ENCODE measurements at places on chromosomes 5 and 9.

- DNase-seq = no peak
Measured at GRCh38 chr5:133941456-133942196, 26.8 kb downstream of the C5orf15 start.

- no peak for DNase-seq
Measured at GRCh38 chr9:8696516-8696915, 896.9 kb upstream of the DMAC1 start.

GRCh38 chr9:8683496-8683895, 883.9 kb upstream of the DMAC1 start:
- DNase-seq = no peak

DNA sequence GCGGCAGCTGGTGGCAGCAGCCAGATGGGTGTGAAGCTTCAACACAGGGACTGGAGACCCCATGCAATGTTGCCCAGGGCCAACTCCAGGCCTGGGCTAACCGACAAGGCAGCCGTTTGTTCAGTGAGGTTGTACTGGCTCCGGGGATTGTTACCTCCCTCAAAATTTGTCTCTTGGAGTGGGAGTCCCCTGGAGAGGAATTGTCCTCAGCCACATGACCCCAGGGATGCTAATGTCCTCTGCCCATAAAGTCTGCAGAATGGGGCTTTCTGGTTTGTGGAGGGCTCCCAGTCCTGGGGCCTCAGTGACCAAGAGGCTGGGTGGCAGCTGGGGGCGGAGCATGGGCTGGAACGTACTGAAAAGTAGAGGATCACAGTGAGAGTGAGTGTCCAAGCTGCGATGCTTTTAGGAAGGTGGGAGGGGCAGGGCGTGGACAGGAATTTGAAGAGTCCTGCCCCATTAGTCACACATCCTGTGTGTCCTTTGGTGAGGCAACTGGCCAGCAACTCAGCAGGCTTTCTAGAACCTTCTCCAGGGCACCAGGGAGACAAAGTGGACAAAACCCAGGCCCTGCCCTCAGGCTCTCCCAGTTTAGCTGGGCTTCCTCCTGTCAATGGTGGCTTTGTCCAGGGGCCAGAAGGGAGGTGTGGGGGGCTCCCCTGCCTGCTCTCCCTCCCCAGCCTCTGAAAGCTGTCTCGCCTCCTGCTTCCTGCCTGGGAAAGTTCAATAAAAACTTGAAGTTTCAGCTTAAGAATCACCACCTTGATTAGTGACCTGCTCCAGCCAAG, 114.0 kb downstream of the NSG2 start:
- no peak for DNase-seq

GRCh38 chr9:132381966-132382541, 24.6 kb downstream of the TTF1 start:
- DNase-seq = no peak

GRCh38 chr5:139652788-139653241, 4.7 kb downstream of the CXXC5 start:
- no peak for DNase-seq

DNA sequence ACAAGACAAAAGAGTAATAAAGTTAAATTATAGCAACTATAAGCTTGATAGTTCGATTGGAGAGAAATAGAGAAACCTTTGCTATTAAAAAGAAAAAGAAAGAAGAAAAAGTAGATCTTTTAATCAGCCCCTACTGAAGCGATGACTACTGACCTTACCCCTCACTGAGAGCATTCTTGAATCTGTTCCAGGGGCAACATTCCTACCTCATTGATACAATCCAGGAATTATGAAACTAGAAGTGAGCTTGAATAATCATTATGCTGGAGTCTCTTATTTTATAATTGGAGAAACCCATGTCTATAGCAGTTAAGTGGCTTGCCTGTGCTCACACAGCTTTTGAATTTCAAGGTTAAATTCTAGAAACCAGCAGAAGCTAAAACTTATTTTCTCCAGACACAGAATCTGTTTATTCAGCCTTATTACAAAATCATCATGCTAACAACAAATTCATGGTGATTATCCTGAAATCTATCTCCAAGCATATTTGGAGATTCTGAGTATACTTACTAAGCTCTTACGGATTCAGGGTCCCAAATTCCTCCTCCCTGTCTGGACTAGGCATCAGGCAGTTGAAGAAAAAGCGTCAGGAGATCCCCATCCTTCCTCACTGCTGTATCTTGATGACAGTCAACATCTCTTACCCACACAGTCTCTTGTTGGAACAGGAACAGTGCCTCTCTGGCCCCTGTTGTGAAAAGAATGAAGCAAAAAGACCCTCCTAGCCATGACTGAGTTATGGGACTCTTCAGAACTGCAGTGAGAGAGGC, 547.6 kb upstream of the WWC1 start:
- no peak for DNase-seq

DNA sequence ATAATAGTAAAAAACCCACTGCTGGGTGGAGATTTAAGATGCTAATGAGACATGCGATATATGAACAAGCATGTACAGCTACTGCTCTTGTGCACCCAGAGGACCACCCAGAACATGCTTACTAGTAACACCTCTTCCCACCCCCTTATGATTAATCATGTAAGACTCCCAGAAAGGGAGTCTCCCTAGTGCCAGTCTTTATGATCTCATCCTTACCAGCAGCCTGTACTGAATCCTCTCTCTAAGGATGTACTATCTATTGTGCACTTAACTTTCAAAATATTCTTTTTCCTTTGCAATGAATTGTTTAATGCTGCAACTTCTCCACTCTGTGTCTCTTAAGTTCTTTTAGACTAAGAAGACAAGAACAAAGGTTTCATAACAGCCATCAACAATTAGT, 9.1 kb upstream of the MAT2B start:
- no peak for DNase-seq

GRCh38 chr5:96344678-96345577, 88.1 kb downstream of the PCSK1 start:
- no peak for DNase-seq

- no peak for DNase-seq
Measured at GRCh38 chr5:68884144-68884754, 209.6 kb upstream of the SLC30A5 start.

- DNase-seq = no peak
Measured at GRCh38 chr9:136858452-136858843, 6.3 kb downstream of the MAMDC4 start.

DNA sequence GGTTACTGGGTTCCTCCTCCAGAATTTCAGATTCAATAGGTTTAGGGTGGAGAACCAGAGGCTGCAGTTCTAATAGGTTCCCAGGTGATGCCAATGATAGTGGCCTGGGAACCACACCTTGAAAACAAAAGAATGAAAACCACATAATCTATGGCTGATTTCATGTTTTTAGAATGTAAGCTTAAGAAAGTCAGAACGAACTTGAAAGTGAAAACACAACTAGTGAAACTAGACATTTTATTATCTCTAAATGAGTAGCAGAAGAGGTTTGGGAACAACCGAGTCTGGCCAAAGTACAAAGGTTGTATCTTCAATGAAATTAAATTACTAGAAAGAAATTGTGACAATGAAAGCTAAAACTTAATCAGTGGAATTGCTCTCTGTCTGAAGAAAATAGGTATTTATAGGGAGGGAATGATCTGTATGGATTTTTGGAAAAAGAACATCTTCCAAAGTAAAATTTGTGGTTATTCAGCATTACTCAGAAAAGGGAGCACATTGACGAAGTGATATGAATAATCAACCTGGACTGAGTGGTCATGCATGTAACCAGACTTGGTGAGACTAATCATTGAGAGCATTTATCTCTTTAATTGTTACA, 24.9 kb upstream of the CEP120 start:
- DNase-seq = no peak

DNA sequence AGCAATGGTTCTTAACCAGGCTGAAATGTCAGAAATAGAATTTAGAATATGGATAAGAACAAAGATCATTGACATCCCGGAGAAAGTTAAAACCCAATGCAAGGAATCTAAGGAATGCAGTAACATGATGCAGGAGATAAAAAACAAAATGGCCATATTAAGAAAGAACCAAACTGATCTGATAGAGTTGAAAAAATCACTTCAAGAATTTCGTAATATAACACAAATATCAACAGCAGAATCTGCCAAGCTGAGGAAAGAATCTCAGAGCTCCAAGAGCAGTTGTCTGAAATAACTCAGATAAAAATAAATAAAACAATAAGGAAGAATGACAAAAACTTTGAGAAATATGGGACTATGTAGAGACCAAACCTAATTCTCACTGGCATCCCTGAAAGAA, 37.8 kb upstream of the TAS2R1 start:
- DNase-seq = no peak

- no peak for DNase-seq
Measured at GRCh38 chr9:79104951-79105350, 466.8 kb upstream of the TLE4 start.

DNA sequence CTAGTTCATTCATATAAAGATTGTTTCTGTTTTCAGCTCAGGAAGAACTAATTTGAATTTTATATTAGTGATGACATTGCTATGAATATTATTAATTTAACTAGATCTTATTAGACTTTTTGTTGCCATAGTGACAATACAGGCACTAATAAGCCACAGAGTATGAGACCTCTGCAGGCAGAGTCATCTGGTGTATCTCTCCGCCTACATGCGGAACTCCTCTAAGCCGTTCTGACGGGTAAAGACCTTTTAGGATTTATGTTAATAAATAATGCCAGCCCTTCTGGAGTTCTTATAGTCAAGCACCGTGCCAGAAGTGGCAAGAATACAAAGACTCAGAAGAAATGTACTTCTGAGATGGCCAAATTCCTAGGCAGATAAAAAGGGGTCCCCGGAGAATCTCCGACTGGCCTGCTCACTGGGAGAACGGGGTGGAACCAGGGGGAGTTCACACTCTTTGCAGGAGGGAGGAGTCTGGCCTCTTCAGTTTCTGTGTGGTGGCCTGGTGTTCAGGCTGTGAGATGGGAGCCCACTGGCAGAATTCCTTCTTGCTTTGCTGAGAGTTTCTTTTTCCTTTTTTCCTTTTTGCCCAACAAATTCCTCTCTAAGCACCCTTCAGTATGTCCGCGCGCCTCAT, 85.1 kb upstream of the IL12B start:
- DNase-seq = no peak

GRCh38 chr9:135813671-135814290, 93.6 kb downstream of the CAMSAP1 start:
- DNase-seq = no peak

DNA sequence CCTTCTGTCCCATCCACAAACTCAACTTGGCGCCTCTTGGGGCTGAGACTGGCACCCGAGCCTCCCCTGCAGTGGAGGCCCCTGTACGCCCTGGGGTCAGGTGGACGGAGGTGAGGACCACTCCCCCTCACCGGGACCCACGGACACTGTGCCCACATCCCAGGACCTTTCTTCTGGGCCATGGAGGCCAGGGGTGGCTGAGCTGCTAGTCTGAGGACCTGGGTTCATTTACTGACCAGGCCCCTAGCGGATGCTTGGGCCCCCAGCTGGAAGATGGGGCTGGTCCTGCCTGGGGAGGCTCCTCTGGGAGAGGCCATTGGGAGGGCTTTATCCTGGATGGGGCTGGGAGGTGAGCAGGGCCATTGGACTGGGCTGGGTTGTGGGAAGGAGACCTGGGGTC, 16.9 kb upstream of the SLC6A19 start:
- DNase-seq = no peak

DNA sequence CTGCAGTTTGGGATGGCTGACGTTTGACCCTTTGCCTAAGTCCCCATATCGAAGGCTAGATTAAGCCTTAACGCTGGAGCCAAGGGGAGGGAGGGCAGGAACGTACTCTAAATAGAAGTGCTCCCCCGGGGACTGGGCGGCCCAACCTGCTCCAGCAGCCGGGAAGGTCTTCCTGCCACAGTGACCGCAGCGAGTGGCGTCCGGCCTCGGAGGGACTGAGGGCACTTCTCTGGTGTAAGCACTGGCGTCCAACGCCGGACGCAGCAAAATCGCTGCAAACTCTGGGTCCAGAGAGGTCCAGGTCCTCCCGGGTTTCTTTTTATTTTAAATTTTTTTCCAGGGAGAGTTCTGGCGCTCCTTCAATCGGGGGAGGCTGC, 505 bp upstream of the ACER2 start:
- no peak for DNase-seq

DNA sequence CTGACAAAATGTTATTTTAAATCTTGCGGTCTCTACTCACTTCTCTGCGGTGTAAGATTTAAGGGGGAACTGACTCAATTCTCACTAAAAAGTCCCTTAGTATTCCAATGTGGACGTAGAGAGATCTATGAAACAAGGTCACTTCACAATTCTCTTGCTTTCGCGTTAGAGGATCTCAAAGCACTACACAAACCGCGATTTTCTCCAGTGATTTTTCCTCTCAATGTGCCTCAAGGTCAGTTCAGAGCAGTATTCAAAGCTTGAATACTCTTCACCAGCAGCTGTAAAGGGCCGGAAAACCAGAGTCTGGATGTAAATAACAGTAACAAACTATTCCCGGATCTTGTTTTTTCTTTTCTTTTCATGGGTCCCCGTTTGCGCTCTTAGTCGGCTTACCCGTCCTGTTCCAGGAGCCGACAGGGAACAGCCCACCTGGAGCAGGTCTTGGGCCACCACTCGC, 128.2 kb downstream of the TMEM161B start:
- no peak for DNase-seq

DNA sequence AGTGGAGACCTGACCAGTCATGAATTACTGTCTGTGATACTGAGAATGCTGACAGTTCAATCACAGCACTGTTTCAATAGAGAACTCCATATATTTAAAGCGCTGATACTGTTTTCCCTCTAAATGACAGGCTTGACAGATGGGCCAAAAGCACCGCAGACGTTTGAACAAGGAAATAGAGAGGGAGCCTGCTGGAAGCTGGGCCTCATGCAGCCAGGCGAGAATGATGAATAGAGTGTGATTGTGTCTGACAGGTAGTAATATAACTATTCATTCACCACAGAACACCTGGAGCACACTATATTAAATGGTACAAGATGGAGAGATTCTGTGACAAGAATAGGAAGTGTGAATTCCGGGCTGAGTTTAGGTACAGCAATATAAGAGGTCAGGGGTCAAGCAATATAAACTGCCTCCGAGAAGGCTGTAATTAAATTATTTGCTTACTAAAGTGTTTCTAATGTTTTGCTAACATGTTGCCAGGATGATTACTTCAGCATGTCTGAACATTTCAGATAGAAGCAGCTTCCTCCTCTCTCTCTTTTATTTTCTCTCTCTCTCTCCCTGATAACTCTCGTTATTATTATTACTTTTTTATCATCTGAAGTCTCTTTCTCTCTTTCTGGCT, 297.7 kb downstream of the CSNK1G3 start:
- DNase-seq = no peak

GRCh38 chr5:135079099-135079681, 45.2 kb upstream of the PITX1 start:
- DNase-seq = no peak

DNA sequence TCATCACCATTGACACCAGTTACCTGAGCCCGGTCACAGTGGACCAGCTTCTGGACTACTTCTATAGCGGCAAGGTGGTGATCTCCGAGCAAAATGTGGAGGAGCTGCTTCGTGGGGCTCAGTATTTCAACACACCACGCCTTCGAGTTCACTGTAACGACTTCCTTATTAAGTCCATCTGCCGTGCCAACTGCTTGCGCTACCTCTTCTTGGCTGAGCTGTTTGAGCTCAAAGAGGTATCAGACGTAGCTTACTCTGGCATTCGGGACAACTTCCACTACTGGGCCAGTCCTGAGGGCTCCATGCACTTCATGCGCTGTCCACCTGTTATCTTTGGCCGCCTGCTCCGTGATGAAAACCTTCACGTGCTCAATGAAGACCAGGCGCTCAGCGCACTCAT, 520 bp downstream of the CCIN start:
- no peak for DNase-seq

- DNase-seq = no peak
Measured at GRCh38 chr9:6431038-6431437, 18.0 kb downstream of the UHRF2 start.
